CD4-positive, alpha-beta T cell treated with Interleukin-4 for 1 hour (primary cell): ENCODE measurements at places on chromosomes 3 and 15.

DNA sequence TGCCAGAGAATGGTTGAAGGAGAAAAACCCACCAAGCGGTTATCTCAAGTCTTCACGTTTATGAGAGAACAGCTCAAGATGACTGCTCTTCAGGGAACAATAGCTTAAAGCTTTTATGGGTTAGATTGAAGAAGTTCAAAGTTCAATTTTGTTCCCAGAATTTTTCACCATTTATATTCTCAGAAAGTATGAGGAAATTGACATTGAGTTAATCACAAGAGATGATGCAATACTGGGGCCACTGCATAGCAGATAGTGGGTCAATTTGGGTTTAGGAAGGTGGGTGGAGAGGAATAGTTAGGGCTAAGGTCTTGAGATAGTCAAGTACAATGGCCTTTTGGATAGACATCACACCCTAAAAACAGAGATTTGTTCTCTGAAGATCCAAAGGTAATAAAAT is 539.3 kb downstream of the SQOR start:
- DNase-seq: no peak

DNA sequence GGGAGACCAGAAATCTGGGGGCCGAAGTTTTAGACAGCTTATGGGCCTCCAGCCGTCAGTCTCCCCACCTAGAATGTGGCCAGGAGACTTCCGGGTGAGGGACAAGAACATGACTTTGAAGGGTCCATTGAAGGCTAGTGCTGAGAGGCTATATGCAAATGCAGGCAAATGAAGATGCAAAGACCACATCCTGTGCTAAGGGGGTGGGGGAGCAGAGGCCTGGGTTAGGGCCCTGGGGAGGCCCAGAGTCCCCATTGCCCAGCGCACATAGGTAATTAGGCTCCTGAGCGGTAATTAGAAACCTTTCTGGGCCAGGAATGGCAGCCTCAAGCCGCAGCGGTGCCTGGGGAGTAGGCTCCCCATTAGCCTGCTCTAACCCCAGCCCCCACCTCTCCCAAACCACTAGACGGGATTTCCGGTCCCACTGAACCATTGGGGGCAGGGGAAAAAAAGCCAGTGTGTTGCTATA is 6.8 kb downstream of the CSK start:
- DNase-seq: peak; percentile 59

GRCh38 chr15:85414037-85414436 is 33.6 kb downstream of the AKAP13 start:
- no peak for DNase-seq

DNA sequence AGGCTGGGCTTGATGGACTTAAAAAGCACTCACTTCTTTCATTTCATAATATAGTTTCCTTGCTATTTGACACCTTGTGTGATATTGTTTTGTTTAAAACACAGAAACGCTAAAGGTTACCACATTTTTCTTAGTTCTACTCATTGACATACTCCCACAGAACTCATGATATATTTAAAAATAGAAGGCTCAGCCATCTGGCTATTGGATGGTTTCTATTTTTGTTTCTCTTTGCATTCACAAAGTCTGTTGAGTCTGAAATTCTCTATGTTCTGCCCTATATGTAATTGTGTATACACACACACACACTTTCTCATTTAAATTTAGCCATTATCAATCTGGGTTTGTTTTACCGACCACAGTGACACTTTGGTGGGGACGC is 128.2 kb downstream of the SOX2 start:
- no peak for DNase-seq

DNA sequence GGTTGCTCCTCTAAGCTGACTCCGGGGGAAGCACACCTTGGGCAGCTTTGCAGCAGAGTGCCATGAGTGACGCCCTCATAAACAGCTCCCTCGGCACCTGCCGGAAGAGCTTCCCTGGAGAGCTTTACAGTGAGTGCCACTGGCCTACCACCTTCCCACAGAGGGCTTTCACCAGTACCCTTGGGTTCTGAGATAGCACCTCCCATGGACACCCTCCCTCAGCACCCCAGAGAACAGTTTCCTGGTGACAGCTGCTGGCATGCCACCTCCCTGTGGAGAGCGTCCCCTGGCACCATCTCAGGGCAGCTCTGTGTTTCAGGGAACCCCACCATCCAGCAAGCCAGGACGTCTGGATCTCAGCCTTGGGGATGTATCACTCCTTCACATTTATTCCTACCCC is 49.1 kb downstream of the RUBCN start:
- DNase-seq: no peak

DNA sequence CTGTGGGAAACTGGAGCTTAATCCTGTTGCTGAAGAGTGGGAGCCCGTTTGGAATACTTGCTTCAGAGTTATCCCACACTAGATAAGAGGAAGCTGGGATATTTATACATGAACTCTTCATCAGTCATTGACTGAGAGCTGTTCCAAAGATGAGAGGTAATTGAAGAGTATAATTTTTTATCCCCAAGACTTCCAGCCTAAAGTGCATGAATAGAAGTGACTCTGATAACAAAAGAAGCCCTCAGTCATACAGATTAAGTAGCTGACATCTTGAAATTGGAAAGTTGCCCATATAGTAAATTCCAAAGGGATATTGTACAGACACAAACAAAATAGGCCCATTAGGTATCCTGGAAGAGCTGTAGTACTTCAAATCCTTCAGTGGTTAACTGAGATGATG is 268.0 kb downstream of the EPHA3 start:
- no peak for DNase-seq

DNA sequence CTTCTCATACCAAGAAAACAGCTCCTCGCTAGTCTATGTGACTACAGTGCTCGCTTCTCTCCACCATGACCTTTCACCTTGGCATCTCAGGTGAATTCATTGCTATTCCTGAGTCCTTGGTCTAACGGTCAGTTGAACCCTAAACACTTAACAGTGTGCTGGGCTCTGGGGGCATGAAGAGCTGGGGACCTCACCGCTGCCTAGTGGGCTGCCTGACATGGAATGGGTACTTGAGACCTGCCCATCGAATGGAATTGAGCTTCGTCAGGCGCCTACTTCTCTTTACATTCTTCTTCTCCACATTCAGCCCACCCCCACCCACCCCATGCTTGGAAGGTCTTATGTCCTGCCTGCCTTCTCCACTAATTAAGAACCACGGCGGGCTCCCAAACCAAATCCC is 22.1 kb downstream of the BOC start:
- no peak for DNase-seq

GRCh38 chr3:141403576-141403975 is 35.3 kb downstream of the ZBTB38 start:
- DNase-seq: peak; percentile 62

DNA sequence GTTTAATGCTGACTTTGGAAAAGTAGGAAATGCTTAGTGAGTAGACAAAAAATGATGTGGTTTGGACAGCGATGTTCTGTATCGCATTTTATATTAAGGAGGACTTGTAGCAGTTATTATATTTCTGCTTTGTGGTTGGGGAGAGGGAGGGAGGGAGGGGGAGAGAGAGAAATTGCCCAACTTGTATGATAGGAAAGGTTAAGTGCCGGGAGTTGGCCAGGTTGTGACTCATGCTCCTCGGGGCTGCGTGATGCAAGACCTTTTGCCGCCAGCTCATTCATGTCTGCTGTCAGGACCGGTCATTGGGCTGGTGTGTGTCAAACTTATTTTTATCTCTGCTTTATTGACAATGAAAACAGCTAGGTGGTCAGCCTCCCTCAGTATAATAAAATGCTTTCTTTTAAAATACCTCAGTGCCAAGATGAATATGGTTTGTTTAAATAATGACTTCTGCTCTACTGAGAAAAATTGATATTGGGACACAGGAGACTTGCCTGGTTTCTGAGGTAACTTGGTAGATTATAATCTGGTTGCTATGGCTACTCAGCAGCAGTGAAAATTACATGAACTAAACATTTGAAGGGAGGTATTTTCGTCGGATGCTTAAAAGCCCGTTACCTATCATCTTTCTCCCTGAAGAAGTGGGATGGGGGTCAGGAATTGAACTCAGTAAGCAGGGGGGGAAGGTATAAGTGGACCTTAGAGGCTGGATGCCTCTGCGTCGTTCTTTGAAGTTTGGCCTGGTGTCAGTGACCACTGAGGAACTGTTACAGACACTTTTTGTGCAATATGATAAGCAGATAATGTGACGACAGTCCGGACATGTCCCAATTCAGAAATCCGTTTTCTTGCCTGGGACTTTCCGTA is 90.7 kb downstream of the FNDC3B start:
- peak; percentile 89 for DNase-seq

DNA sequence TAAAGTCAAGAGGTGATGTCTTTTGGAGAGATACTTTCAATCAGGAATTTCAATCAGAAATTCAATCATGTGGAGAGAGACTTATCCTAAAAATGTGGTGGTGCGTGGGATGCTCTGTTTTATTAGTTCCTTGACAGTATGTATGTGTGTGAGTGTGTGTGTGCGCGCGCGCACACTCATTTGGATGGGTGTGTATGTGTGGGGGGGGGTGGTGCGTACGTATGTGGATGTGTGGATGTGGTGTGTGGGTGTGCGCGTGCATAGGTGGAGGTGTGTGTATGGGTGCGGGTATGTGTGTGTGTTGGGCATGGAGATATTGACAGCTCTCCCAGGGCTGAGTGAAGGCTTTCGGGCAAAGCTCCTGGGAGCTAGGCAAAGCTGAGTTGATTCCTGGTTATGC is 2.4 kb downstream of the ADIPOQ start:
- DNase-seq: no peak

DNA sequence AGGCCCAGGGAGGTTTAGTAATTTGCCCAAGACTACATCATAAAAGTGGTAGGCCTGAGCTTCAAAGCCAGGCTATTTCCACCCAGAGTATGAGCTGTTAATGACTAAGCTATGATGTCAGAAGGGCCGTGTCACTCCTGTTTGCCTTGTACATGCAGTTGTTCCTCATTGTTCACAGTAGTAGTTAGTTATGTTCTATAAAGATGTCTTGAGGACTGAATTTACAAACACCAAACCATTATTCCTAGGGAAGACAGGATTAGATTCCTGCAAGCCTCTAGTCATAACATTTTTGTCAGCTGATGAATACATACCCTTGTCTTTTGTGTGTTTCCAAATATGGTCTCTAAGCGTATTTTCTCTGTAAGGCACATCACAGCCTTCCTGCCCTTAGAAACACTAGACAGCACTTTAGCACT is 20.9 kb upstream of the LARS2 start:
- DNase-seq: no peak

DNA sequence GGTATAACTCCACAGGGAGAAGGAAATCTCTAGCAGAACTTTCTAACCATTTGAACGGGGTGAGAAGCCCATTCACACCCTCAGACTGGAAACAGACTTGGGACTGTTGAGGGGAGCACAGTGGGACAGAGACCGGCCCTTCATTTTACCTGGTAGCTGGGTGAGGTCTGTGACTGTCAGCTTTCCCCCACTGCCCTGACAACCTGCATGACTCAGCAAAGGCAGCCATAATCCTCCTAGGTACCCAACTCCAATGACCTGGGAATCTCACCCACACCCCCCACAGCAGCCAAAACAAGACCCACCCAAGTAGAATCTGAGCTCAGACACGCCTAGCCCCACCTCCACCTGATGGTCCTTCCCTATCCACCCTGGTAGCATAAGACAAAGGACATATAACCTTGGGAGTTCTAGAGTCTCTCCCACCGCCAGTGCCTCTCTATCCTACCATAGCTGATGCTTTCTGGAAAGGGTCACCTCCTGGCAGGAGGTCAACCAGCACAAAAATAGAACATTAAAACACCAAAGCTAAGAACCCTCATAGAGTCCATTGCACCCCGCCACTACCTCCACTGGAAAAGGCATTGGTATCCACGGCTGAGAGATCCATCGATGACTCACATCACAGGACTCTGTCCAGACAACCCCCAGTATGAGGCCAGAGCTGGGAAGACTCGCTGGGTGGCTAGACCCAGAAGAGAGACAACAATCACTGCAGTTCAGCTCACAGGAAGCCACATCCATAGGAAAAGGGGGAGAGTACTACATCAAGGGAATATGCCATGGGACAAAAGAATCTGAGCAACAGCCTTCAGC is 28.0 kb downstream of the SENP7 start:
- no peak for DNase-seq

DNA sequence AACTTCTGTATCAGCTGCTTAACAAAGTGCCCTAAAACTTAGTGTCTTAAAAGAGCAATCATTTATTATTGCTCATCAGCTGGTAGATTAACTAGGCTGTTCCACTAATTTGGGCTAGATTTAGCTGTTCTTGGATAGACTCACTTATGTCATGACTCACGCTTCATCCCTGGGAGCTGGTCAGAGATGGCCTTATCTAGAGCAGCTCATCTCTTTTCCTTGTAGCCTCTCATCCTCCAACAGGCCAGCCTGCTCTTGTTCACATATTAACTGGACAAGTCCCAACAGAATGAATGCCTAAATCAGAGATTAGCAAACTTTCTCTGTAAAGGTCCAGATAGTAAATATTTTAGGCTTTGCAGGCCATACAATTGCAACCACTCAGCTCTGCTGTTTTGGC is 66.9 kb upstream of the PLAAT1 start:
- DNase-seq: no peak

GRCh38 chr3:24853685-24854490 is 359.2 kb upstream of the THRB start:
- no peak for DNase-seq

- peak; percentile 25 for DNase-seq
Observed at GRCh38 chr15:60787837-60788691, 309.1 kb upstream of the ICE2 start.

DNA sequence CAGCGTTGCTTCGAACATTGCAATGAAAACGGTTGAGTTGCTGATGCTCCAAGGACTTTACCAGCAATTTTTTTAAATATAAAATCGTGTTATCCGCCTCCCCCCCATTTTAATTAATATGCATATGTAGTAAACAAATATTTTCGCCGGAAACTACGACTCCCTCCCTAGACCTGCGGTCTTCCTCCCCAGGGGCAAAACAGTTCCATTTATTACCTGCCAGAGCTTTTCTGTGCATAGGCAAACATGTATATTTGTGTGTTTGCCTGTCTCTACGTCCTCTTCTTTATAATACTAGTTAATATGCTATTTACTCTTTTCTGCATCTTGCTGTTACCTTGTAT is 593 bp upstream of the RSL24D1 start:
- DNase-seq: no peak

DNA sequence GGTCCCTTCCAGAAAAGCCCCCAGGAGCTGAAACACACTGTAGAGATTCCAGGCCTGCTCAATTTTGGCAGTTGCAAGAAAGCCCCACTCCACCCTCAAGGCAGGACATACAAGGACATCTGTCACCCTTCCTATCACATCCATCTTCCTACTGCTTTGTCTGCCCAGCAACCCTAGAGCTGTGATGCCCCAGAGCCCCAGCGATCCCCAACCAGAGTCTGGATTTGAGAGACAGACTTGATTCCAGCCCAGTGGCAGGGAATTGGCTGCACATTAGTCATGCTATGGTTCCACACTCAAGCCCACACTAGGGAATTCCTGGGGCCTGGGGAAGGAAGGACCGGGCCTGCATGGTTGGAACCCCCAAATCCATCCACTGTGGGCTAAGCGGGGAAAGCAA is 56.8 kb downstream of the ATP2B2 start:
- DNase-seq: no peak

- DNase-seq: no peak
Observed at GRCh38 chr15:27127815-27128570, 157.0 kb downstream of the GABRG3 start.

GRCh38 chr3:144586382-144586781 is 614.8 kb downstream of the DIPK2A start:
- DNase-seq: no peak
